Central memory CD4-positive, alpha-beta T cell (primary cell): ENCODE measurements at places on chromosomes 7 and 10.

- DNase-seq, result peak; percentile 68
Observed at GRCh38 chr10:114538181-114538906, 119.7 kb downstream of the ABLIM1 start.

- no peak for DNase-seq
Observed at GRCh38 chr10:96376483-96376882, 17.7 kb upstream of the OPALIN start.

DNA sequence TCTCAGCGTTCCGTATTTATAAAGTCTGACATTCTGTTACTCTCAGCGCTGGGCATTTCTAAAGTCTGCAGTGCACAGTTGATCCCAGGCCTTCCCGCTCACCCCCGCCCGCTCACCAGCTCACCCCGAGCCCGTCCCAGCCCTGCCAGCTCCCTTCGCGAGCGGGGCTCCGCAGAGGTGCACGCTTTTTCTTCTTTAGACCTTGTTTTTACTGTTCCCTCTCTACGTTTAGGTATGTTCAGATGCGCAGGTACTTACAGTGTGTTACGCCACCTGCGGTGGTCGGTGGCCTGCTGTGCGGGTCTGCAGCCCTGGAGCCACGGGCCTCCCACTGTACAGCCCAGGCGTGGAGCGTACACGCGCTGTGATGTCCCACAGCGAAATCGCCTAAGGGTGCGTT lies 28.8 kb downstream of the NKX6-2 start:
- no peak for DNase-seq

GRCh38 chr10:16948361-16948760 lies 131.1 kb upstream of the RSU1 start:
- DNase-seq, result peak; percentile 69

GRCh38 chr7:30143748-30144251 lies 9.0 kb downstream of the MTURN start:
- DNase-seq, result no peak

DNA sequence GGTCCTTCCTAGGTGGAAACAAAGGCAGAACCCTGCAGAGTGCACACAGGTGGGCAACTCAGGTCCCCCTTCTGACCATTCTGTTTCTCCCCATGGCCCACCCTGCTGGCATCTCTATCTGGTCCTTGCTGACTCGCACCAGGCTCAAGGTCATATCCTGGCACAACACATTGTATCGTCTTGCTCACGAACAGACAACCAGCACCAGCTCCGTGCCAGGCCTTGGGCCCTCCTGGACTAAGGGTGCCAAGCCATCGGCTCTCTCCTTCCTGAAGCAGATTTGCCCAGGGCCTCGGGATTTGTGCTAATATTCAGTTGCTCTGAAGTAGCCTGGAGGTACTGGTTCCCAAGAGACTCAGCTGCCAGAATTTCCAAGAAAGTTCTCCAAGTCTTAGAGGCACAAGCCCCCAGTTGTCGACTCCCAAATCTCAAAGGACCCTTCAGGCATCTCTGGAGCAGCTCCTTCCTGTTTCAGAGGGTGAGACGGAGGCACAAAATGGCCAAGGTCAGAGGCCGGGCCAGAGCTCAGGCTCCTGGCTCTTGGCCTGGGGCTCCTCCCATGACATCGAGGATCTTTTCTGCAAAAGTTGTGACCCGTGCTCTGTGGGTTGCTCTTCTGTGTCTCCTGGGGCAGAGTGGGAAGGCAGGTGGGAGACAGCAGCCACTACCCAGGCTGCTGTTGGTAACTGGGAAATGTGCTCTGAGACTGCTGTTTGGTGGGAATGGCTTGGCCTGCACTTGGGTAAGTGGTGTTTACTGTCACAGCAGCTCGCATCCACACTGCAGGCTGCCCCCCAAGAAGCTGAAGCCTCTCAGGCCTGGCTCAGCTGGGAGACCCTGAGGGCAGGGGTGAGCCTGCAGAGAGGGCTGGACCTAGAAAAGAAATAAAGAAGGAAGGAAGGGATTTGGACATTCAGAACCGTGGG lies 121.3 kb downstream of the RGS10 start:
- DNase-seq, result no peak

- DNase-seq, result no peak
Observed at GRCh38 chr10:44427037-44427436, 42.1 kb upstream of the CXCL12 start.

GRCh38 chr7:97174303-97174702 lies 56.8 kb downstream of the SDHAF3 start:
- DNase-seq, result no peak

- DNase-seq, result no peak
Observed at GRCh38 chr7:22438994-22439393, 61.0 kb downstream of the STEAP1B start.

GRCh38 chr10:18205098-18205834 lies 65.0 kb downstream of the CACNB2 start:
- DNase-seq, result no peak

GRCh38 chr7:143487566-143487965 lies 9.9 kb downstream of the TAS2R41 start:
- no peak for DNase-seq

DNA sequence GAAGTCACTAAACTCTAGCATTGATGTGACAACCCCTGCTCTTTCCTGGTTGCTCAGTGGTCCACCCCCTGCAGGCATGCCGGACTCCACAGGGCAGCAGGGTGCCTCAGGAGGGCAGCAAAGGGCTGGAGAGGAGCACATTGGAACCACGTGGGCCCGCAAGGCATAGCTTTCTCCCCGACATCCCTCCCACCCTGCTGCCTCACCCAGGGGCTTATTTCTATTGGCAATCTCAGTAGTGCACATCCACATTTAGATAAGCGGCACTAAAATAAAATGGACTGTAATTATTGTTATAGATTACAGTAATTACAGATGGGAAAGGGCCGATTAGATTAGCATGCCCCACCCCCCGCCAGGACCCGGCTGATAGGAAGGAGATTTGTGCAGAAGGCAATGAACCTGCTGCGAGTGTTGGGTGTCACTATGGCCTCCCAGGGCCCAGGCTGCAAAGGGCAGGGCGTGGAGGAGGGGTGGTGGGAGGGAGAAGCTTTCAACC lies 580.1 kb downstream of the GRID1 start:
- no peak for DNase-seq

DNA sequence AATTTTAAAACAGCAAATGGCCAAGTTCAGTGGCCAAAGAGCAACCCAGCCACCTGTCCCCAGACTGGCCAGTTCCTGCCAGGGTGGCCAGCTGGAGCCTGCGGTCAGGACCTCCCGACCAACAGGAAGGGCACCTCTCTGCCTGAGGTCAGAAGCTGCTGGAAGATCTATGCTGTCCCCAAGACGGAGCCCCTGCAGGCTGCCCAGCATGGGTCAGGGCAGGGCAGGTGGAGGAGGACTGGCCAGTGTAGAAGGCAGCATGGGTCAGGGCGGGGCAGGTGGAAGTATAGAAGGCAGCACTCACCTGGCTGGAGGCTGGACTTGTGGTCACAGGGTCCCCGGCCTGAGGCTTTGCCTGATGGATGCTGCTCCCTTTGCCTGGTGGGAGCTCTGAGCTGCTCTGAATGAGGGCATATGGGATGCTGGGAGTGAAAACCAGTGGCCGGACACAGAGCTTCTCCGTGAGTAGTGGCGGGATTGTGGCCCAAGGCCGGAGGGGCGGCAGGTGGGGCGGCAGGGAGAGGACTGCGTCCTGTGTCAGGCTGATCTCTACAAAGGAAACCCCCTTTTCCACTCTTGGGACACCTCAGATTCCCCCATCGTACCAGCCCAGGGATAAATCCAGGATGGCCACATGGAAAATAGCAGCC lies 229.2 kb downstream of the TCERG1L start:
- DNase-seq, result no peak

GRCh38 chr10:11742009-11742778 lies at the start of gene ECHDC3:
Gene ECHDC3, plus strand, starts transcription at chr10:11742382. Its CDS starts 195 bp downstream, at chr10:11742577.
- peak; percentile 36 for DNase-seq

DNA sequence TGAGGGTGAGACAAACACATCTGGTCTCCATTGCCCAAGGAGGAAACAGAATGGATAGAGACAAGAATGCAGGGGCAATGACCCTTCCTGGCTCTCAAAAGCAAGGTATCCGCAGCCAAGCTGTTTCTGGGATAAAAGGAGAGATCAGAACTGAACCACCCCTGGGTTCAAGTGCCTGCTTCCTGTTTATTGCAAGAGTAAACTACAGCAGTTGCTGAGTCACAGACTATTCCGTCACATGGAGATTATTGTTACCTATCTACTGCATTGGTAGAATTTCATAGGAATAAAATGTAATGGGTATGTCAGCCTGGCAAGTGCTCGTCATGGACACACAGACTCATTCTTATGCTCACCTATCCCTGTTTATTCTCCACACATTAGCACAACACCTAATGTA lies 821.6 kb downstream of the GRID1 start:
- DNase-seq, result no peak

DNA sequence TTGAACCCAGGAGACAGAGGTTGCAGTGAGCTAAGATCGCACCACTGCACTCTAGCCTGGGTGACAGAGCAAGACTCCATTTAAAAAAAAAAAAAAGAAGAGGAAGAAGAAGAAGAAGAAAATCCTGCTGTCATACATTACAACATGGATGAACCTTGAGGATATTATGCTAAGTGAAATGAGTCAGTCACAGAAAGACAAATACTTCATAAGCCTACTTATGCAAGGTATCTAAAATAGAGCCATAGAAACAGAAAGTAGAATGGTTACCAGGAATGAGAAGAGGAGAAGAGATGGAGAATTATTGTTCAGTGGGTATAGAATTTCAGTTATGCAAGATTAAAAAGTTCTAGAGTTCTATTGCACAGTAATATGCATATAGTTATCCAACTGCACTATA lies 466.5 kb downstream of the PLXNA4 start:
- no peak for DNase-seq

DNA sequence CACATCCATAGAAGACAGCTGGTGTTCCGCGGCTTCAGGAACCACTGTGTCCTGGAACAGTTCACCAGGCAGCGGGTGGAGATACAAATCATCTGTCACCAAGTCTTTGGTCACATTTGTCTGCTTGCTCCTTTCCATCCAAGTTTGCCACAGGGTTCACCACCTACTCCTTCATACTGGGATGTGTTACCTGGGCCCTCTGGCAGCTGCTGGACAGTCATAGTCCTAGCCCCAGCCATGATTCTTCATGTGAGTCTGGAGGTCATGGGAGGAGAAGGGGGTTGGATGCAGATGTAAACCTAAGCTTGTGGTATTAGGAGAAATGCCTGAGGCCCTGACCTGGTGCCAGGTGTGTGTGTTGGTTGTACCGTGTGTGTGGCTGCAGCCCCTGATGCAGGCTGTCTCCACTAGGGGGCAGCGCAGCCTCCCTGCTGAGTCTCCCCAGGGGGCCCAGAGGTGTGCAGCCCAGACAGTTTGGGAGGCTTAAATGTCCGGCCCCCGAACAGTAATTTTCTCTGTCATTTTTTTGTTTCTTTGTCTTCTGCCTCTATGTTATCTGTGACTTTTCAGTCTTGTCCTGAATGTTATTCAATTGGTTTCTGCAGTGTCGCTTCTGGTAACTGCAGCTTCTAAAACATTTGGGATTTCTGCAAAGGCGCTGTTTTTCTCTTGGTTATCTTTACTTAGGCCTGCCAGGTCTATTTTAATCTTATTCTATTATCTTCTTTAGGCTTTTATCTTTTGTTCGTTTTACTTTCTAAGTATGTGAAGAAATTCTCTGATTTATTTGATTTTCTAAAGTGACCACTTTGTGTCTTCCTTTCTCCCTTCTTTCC lies 14.8 kb downstream of the NPS start:
- no peak for DNase-seq

GRCh38 chr10:120794390-120794789 lies 56.8 kb upstream of the WDR11 start:
- DNase-seq, result no peak

DNA sequence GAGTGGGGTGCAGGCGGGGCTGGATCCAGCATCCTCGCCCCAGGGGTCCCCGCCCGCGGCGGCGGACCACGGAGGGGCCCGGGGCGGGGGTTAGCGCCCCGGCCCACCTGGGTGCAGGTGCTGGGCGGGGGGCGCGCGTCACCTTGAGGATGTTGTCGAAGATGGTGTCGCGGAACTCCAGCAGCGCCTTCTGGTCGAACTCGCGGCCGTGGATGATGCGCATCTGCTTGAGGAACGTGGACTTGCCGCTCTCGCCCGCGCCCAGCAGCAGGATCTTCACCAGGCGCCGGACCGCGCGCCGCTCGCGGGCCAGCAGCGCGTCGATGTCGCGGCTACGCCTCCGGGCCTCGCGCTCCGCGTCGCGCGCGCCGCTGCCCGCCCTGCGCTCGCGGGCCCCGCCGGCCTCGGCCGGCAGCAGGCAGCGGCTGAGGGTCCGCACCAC lies 376 bp downstream of the GNA12 start:
- no peak for DNase-seq

DNA sequence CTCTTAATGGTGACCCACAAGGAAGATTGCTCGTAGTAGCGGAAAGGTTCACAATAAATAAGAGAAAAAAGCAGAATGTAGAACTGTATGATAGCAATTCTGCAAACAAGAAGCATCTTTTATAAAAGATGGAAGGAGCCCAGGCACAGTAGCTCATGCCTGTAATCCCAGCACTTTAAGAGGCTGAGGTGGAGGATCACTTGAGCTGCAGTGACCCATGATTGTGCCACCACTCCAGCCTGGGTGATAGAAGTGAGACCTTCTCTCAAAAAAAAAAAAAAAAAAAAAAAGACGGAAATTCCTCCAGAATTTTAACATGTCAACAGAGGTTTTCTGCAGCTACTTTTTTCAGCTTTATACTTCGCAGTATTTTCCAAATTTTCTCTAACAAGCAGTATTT lies 13.2 kb downstream of the GATAD1 start:
- no peak for DNase-seq

- DNase-seq, result no peak
Observed at GRCh38 chr7:7439564-7439963, 96.1 kb downstream of the COL28A1 start.

DNA sequence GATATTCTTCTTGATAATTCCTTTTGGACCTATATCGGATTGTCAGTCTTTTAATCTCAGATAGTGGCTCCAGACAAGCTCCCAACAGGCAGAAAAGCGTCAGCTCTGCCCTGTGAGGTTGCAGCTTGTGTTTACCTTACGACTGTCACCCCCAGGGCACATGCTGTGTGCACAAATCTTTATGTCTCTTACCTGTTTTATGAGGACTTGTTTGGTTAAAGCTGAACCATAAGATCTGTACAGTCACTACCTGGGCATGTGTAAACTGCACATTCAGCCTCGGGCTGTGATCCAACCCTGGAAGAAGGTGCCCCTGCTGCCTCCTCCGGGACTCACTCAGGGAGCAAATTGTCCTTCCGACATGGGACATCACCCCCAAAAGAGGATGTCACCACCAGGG lies 119.8 kb downstream of the GALNT17 start:
- no peak for DNase-seq

GRCh38 chr7:141928845-141929195 lies 12.6 kb downstream of the OR9A4 start:
- no peak for DNase-seq

DNA sequence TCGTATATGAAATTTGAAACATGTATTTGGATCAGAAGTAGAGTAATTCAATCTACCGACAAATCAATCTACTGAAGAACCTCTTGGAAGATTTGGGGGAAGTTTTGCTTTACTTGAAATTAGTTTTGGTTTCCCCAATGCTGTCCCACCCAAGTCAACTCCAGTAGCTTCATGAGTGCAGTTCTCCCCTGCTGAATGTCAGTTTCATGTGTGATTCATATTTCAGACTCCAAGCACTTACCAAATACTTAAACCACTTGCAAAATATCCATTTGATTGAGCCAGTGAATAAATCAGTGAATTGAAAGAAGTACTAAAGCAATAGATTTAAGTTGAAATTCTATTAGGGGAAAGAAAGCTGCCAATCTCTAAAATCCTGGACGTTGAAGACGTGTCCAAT lies 9.3 kb downstream of the CALML5 start:
- no peak for DNase-seq
